Lung microvascular endothelial cell (primary cell): ENCODE measurements at places on chromosomes 5 and 9. TPM values are rescaled to one million over a fixed set of nuclear protein-coding genes. Genes with fewer than 3 reads are reported as not detected.
A peak's percentile ranks its signal among the peaks of the same experiment; 100 is the strongest.

DNA sequence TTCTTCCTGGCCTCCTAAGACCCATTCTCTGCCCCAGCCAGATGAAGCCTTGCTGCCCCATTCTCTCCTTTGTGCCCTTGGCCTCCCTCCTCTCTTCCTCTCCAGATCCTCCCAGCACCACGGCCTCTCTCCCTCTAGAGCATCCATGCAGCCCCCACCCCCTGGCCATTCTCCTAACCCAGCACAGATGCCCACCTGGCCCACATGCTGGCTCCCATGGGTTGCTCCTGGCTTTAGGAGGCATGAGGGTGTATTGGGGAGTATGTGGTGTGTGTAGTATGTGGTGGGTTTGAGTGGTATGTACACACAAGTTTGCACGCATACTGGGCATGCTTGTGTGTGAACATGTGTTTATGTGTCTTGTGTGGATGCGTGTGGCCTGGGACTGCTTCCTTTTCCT lies 47.1 kb downstream of the FOXI1 start:
- DNase-seq = no peak

DNA sequence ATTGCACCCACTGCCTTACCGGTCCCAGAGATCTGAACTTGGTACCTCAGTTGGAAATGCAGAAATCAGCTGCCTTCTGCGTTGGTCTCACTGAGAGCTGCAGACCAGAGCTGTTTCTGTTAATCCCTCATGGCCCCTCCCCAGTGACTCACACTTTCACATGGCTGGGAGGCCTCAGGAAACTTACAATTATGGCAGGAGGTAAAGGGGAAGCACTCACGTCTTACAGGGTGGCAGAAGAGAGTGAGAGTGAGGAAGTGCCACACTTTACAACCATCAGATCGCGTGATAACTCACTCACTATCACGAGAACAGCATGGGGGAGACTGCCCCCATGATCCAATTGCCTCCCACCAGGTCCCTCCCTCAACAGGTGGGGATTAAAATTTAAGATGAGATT lies 648.5 kb downstream of the MTRR start:
- no peak for DNase-seq

RALGDS gene
- 27.0 and 37.5 TPM in 2 replicates for total RNA-seq

DNA sequence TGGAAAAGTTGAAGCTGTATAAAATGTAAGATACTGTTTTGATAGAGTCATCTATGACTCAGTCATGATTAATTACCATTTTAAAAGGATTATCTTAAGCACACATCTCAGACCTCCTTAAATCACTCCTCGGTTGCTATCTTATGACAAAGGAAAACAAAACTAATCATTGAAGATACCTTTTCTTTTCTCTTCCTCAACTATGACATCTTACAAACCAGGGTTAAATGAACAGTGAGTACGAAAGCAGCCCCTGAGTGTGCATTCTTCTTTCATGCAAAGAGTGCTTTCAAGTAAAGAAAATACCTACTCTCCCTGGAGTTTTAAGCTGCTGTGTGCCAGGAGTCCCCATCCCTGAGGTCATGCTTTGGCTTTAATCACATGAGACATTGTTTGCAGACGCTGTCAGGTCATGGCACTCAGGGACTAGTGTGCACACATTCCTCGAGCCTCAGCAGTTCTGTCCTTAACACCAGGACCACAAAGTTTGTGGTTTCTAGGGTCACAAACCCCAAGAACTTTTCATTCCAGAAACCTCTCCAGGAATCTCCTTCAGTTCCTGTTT lies 86.7 kb upstream of the ICE1 start:
- no peak for DNase-seq

GNA14 gene
- total RNA-seq = 12.6 and 70.2 TPM in 2 replicates

NR2F1-AS1 gene
- total RNA-seq = 16.1 and 29.8 TPM in 2 replicates

- no peak for DNase-seq
Observed at GRCh38 chr5:127007522-127007921, 22.8 kb downstream of the MARCHF3 start.

SLC36A1 gene
- total RNA-seq = 1.4 and 1.5 TPM in 2 replicates

GRCh38 chr9:36923025-36923625 lies 110.9 kb downstream of the PAX5 start:
- DNase-seq = no peak

DNA sequence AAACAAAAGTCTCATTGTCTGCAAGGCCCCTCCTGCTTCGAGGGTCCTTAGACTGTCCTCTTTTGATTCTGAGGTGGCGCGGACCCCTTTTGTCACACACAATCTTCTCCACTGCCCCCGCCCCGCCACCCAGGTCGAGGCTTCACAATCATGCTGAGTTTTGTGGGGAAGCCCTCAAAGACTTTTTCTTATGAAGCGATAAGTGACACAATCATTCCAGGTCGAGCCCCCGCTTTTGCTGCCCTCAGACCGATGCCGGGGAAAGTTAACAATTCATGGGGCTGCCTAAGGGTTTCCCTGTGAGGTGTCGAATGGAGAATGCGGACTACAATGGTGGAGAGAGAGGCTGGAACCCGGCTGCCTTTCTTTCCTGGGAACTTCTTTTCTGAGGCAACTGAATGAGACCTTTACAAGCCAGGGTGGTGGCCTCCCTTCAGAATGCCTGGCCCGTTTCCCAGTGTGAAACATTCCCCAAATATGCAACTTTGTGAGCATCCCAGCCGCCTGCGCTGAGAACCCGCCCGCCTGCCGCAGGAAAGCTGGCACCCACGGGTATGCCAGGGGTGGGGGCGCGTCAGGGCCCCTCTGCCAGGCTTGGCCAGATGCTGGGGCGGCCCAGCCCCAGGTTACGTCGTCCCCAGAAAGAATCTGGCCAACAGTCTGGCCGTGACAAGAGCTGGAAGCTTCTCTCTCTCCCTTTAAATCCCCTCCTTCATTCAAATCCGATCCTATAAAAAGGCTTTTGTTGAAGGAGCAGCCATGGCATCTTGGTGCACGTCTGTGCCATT lies 71.9 kb downstream of the MAP1B start:
- DNase-seq = peak; percentile 56

CTNND2 gene
- not detected in 2 replicates for total RNA-seq

- no peak for DNase-seq
Observed at GRCh38 chr5:11383506-11384095, 520.6 kb downstream of the CTNND2 start.

NUTM2F gene
- total RNA-seq = not detected in 2 replicates

DNA sequence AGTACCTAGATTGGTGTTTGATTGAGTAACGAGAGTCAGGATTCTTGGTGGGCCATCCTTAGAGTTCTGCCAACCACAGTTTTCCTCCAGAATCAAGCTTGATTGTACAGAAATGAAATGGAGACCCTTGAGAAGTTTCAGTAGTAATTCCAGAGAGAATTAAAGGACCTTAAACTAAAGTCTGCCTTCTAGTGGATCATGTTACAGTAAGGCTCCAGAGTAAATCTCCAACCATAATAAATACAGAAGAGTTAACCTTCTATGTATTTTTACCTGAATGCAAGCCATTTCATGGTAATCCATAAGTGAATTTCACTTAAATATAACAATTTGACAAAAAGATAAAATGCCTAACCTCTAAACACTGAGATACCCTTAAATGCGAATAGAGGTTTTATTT lies 53.0 kb upstream of the CNTLN start:
- DNase-seq = no peak

RAB24 gene
- 8.7 and 13.9 TPM in 2 replicates for total RNA-seq

AQP3 gene
- 0.20 and 0.44 TPM in 2 replicates for total RNA-seq

GRCh38 chr5:168765086-168765550 lies 185.9 kb upstream of the PANK3 start:
- DNase-seq = no peak

- DNase-seq = peak; percentile 92
Observed at GRCh38 chr5:56200971-56201666, 32.0 kb downstream of the ANKRD55 start.

DNA sequence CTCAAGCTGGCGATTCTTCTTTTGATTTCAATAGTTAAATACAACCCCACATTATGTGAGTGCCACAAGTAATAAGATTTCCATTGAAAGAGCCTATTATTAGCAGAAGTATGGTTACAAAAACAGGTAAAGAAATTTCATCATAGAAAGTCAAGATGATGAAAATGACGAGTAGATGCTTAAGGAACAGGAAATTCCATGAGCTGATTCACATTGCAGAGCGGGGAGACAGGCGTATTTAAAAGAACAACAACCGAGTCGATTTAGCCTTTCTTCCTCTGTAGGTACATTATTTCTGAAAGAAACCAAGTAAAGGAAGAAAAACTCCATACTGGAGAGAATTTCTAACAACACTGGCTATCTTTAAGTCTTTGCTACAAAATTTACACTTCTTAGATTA lies 310.4 kb downstream of the SLF1 start:
- DNase-seq = no peak

DNA sequence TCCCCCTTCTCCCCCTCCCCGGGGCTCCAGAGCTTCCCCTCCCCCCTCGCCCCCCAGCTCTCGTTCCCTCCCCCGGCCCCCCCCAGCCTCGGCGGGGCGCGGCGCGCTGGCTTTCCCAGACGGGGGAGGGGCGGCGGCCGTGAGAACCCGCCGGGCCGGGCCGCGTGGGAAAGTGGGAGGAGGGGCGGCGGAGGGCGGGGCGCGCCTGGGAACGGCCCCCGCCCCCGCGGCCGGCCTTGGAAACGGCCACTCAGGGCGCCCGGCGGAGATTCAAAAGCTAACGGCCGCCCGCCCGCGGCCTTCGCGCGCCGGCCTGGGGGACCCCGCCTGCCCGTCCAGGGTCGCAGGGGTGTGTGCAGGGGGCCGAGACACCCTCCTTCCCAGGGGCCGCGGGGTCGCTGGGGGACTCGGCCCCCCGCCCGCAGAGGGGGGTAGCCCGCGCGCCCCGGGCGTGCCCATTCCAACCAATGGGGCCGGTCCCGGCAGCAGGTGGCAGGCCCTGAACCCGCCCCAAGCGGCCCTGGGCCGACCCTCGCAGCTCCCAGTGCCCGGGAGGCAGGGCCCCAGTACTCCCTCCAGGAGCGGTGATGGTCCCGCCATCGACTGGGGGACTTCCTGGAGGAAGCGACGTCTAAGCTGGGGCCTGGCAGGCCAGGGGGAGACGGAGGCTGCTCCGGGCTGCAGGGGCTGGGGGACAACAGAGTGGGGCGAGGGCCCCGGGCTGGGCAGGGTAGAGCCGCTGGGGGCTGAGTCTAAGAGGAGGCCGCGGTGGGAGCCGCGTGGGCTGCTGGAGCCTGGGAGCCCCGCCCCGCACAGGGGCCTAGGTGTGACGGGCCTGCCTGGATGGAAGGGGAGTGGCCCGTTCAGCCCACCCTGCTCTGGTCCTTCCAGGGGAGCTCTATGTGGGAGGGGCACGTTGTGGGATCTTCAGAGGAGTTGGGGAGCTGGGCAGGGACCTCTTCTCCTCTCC lies 14.2 kb upstream of the NRARP start:
- DNase-seq = peak; percentile 83

GRCh38 chr5:173602423-173602822 lies 14.0 kb downstream of the BOD1 start:
- DNase-seq = no peak

DNA sequence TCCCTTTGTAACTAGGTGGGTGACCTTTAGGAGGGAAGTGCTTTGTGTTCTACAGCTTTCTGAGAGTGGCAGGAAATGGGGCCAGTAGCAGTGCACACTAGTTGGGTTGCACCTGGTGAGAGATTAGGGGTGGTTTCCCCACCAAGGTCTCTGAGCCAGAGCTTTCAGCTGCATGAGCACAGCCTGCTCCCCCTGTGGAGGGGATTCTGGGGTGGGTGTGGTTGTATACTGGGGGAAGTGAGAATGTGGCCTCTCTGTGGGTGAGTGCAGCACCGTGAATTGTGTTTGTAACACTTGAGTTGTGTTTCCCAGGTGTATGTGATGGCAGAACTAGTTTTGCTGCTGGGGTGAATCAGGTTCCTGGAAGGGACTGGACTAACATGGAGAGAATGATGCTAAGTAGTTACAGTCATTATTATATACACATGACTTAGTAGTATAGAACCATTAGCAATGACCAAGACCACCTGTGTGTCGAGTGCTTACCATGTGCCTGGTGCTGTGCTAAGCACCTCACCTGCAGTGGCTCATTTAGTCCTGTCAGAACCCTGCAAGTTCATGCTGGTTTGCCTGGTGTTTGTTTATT lies 11.8 kb upstream of the CXXC5 start:
- DNase-seq = no peak

EMB gene
- total RNA-seq = under 0.01 TPM in 2 replicates

DNA sequence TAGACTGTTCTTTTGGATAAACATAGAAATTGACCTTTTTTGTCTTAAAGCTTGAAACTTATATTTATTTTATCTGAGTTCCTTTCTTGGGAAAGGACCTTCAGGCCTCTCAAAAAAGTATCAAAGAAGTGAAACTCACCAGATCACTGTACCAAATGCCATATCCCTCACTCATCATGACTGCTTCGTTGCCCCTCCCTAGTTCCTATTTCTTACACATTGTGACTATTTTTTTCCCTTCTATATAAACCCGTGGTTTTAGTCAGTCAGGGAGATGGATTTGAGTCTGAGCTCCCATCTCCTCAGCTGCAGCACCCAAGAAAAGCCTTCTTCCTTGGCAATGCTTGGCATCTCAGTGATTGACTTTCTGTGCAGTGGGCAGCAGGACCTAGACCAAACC lies 129.4 kb downstream of the LPAR1 start:
- no peak for DNase-seq

ARL14EPL gene
- under 0.01 TPM in 2 replicates for total RNA-seq

GRCh38 chr5:19767987-19768386 lies 220.0 kb downstream of the CDH18 start:
- no peak for DNase-seq

DNA sequence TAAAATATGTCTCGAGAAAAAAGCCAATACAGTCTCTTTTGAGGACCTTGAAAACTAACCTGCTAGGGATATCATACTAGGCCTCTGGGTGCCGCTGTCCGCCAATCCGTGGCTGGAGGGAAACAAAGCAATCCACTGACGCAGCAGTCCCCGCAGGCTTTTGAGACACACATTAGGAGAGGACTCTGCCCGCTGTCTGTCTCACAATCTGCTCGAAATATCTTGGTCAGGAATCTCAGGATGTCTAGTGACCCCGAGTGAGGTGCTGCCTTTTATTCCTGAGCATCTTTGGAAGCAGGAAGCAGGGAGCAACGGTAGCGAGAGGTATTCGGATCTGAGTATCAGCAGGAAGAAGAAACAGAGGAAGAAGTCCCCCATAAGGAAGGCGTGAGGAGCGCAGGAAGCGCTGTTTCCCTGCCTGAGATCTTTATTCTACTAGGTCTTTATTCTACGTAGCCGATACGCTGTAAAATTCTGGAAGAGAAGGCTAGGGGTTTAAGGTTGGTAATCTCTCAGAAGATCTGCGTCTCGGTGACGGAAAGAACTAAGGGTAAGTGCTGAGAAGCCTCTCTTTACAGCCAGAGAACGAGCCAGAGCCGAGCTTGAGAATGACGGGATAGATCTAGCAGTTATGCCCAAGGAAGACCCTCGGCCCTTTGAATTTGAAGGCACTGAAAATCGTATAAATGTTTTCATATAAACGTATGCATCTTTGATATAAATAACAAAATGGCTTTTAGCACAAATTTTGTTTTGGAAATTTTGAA lies 4.0 kb upstream of the PCDHGA1 start:
- peak; percentile 80 for DNase-seq

DNA sequence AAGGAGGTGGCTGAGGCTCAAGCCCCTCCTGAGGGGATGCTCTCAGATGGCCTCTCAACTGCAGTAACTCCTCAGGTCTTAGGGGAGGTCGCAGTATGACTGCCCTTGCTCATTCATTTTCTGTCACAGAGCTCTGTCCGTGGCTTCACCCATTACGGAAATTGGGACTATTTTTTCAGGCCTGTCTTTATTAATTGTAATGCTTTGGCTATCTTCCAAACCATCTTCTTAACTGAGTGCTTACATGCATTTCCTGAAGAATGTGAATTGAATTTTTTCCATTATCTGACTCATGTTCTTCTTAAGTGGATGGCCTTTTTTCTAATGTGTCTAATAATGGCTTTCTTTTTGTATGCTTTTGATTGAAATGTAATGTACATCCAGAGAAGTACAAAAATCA lies 36.4 kb upstream of the SV2C start:
- no peak for DNase-seq

CRB2 gene
- total RNA-seq = not detected in 2 replicates

- DNase-seq = no peak
Observed at GRCh38 chr9:113582698-113583200, 119.2 kb downstream of the RGS3 start.
